Foreskin keratinocyte (primary cell): ENCODE measurements at places on chromosomes 12 and 14. TPM values are rescaled to one million over a fixed set of nuclear protein-coding genes. Genes with fewer than 3 reads are reported as not detected.

RNU4-1 gene
- 4,069 and 6,144 TPM in 2 replicates for total RNA-seq

ANO2 gene
- not detected in 2 replicates for total RNA-seq

NGB gene
- total RNA-seq, result not detected in 2 replicates

NXPH4 gene
- 1.2 and 1.3 TPM in 2 replicates for total RNA-seq

GLIPR1 gene
- 1.1 and 1.3 TPM in 2 replicates for total RNA-seq

HELB gene
- 2.5 and 3.5 TPM in 2 replicates for total RNA-seq

ASCL1 gene
- total RNA-seq, result not detected in 2 replicates

P3H3 gene
- total RNA-seq, result 33.4 and 35.0 TPM in 2 replicates

CABP1 gene
- not detected in 2 replicates for total RNA-seq

DAO gene
- not detected in 2 replicates for total RNA-seq

FAIM2 gene
- not detected in 2 replicates for total RNA-seq

EFS gene
- 7.9 and 9.1 TPM in 2 replicates for total RNA-seq

SDR9C7 gene
- 0.07 and 0.24 TPM in 2 replicates for total RNA-seq

TAS2R7 gene
- not detected in 2 replicates for total RNA-seq

FAM186B gene
- total RNA-seq, result 0.32 and 0.37 TPM in 2 replicates

KRT85 gene
- not detected in 2 replicates for total RNA-seq

KLRC3 gene
- not detected in 2 replicates for total RNA-seq

DLK1 gene
- total RNA-seq, result not detected in 2 replicates

IRAK3 gene
- 0.24 and 0.32 TPM in 2 replicates for total RNA-seq

DCAF4 gene
- 17.1 and 32.4 TPM in 2 replicates for total RNA-seq

TAS2R20 gene
- 0.21 and 0.44 TPM in 2 replicates for total RNA-seq

ANKRD33 gene
- total RNA-seq, result not detected in 2 replicates

ADAM21 gene
- 0.28 and 0.44 TPM in 2 replicates for total RNA-seq

B3GNT4 gene
- 1.2 and 1.3 TPM in 2 replicates for total RNA-seq

C1S gene
- total RNA-seq, result 1.3 and 1.9 TPM in 2 replicates

ACRBP gene
- 0.07 TPM in 1 of 2 replicates, not detected in the other for total RNA-seq

CFAP73 gene
- not detected in 2 replicates for total RNA-seq

ADCY6 gene
- 10.3 and 12.5 TPM in 2 replicates for total RNA-seq

FOXN4 gene
- not detected in 2 replicates for total RNA-seq
